NCI-H2171 (cell line): ENCODE measurements at places on chromosomes 4 and X.

DNA sequence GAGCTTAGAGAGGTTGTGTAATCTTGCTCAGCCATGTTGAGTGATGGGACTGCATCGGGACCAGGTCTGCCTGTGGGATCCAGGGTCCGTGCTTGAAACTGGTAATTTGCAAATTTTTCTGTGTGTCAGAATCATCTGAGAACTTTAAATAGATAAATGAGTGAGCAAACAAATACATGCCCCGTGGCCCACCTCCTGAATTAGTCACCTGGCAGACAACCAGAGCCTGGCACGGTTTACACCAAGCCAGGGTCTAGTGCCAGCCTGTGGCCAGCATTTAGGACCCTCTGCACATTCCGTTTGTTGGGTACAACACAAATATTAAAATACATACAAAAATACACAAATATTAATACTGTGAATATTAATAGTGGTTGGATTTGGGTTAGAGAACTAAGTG is 90.6 kb upstream of the STOX2 start:
- DNase-seq, result no peak

GRCh38 chr4:133152831-133153481 is 3.9 kb downstream of the PCDH10 start:
- DNase-seq, result no peak

DNA sequence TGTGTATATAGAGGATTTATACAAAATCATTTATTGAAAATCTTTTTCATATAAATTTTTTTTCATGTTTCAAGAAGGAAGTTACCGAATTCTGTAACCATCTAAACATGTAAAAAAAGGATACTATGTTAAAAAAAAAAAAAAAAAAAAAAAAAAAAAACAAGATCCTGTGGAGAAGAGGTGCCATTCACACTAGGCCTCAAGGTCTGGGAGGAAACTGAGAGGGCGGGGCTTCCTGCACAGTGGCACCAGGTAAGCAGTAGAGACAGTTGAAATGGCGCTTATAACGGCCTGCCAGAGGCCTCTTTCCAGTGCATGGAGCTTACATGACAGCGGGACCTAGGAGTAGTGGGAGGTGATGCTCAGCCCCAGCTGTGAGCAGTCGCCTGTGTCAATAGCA is 17.5 kb downstream of the TRAPPC2 start:
- no peak for DNase-seq

DNA sequence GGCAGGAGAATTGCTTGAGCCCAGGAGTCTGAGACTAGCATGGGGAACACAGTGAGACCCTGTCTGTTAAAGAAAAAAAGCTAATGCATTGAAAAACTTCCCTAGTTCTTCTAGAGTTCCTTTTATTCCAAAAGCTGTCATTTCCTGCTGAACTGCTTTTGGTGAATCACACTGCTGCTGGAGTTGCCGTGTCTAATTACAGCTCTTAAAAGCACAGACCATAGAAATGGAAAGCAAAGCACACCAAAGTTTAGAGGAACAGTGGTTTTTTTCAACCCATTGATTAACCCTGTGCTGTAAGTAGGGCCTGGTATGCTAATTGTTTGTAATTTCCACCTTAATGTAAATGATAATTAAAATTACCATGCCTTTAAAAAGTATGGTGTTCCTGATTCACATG is 52.4 kb downstream of the SEPTIN11 start:
- no peak for DNase-seq
